ENCODE measurements at places on chromosomes 3 and 15. TPM values are rescaled to one million over a fixed set of nuclear protein-coding genes. Genes with fewer than 3 reads are reported as not detected.

The PGBD4 gene
- 0.93 TPM for total RNA-seq

The CLEC3B gene
- not detected for total RNA-seq

DNA sequence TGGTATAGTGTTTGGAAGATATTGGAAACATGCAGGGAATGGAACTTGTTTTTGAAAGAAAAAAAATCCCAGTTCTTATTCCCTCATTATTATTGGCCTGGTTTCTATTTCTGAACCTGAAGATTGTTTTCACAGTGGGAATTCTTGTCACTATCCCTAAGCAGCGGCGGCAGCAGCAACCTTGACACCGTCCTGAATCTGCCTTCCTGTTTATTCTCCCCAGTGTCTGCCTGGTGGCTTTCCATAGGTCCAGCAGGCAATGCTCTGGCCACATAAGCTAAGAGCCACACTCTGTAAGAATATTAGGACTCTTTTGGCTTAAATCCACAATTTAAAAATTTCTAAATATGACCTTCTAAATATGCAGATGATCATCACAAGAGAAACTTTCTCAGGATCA lies 178.0 kb downstream of the PLCL2 start:
- DNase-seq = no peak

GRCh38 chr3:67000009-67000408 lies 1.9 kb downstream of the KBTBD8 start:
- no peak for DNase-seq

GRCh38 chr3:128278761-128279600 lies 125.7 kb downstream of the EEFSEC start:
- DNase-seq = peak; percentile 84

DNA sequence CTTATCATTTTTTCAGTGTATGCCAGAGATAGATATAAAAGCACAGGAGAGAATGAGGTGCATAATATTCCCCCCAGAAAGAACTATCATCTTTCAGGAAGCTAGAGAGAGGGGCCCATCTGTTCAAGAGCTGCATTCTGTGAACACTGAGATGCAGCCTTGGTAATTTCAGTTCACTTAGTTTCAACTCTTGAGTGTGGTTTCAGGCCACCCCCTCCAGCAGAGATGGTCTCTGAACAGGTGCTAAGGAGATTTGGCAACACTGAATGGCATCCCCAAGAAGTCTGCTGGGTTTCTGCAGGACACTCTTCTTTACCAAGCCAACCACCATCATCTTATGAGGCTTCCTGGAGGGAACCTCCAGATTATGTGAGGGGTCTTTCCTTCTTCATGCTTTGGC lies 30.4 kb upstream of the LIMD1 start:
- no peak for DNase-seq

- DNase-seq = no peak
Observed at GRCh38 chr3:45978006-45978761, 17.4 kb downstream of the FYCO1 start.
